ENCODE measurements at places on chromosomes 12 and 14. TPM values are rescaled to one million over a fixed set of nuclear protein-coding genes. Genes with fewer than 3 reads are reported as not detected.

- DNase-seq, result no peak
These were observed 4.1 kb upstream of the LTA4H start for GRCh38 chr12:96039516-96039915.

GRCh38 chr14:35940291-35940690 lies 114.2 kb downstream of the BRMS1L start:
- no peak for DNase-seq

CYP27B1 gene
- polyA plus RNA-seq, result 1.9 TPM

GRCh38 chr12:9947674-9948073 lies 15.5 kb upstream of the CLEC2A start:
- no peak for DNase-seq

DNA sequence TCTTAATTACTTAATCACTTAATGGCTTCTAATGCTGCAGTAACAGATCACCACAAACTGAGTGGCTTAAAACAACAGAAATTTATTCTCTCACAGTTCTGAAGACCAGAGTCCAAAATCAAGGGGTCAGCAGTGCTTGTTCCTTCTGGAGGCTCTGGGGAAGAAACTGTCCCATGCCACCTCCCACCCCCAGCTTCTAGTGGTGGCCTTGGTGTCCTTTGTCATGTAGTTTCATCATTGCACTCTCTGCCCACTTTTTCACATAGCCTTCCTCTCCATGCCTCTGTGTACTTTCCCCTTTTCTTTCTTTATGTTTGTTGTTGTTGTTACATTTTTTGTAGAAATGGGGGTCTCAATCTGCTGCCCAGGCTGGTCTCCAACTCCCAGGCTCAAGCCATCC lies 16.1 kb upstream of the UBC start:
- DNase-seq, result no peak

RIMBP2 gene
- polyA plus RNA-seq, result not detected

LHX5 gene
- polyA plus RNA-seq, result not detected

All from A549 (cell line).